SK-N-SH (cell line): ENCODE measurements at places on chromosomes 7 and 10. TPM values are rescaled to one million over a fixed set of nuclear protein-coding genes. Genes with fewer than 3 reads are reported as not detected.

The FBXL13 gene
- 1.1 and 2.0 TPM in 2 replicates for polyA plus RNA-seq

DNA sequence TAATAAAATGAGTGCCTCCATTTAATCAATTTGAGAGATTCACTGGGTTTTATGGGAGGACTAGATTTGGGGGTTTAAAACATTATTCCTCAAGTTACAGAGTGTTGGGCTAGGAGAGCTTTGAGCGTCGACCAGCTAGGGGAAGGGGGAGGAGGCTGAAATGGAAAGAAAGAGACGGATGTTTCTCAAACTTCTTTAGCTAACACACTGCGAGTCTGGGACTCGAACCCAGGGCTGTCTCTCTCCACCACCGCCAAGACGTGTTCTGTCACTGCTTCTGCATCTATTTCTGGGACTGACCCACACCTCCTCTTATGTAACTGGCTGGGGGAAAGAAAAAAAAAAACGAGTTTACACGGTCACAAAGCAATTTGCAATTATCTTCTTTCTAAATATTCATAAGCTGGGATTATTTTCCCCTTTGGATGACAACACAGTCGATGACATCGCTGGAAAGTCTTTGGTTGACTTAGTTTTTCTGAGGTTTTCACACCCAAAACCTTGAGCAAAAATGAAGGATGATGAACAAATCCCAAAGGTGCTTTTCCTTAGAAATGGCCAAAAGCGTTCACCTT, 27.2 kb downstream of the CHST15 start:
- H3K27ac ChIP-seq: no peak overlapping the region
- H3K36me3 ChIP-seq: no peaks in the 10 kb centered on the region
- peaks cover 10% of the 10 kb centered on the region; the same call in 1 of the 2 replicates for H3K4me1 ChIP-seq
- DNase-seq: no peak
- no peak overlapping the region for H3K4me3 ChIP-seq

DNA sequence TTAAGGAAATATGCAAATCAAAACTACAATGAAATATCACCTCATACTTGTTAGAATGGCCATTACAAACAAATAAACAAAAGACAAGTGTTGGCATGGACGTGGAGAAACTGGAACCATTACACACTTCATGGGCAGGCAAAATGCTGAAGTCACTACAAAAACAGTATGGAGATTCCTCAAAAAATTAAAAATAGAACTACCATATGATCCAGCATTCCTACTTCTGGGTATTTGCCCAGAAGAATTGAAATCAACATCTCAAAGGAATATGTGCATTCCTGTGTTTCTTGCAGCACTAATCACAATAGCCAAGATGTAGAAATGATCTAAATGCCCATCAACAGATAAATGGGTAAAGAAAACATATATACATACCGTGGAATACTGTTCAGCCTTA, 83.6 kb downstream of the NRCAM start:
- no peak for DNase-seq
- H3K27me3 ChIP-seq: no peaks in the 10 kb centered on the region
- peaks cover 10% of the 10 kb centered on the region for H3K4me1 ChIP-seq

DNA sequence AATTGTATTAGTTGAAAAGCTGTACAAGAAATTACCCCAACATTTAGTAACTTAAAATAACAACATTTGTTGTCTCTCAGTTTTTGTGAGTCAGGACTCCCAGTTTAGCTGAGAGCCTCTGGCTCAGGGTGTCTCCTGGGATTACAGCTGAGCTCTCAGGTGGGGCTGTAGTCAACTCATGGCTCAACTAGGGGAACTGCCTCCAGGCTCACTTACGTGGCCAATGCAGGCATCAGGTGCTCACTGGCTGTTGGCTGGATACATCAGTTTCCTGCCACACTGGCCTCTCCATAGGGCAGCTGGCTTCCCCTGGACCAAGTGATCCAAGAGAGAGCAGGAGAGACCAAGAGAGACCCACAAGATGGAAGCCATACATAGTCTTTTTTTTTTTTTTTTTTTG, 17.5 kb downstream of the CCNY start:
- DNase-seq: no peak
- no peaks in the 10 kb centered on the region for H3K27me3 ChIP-seq
- no peaks in the 10 kb centered on the region for H3K36me3 ChIP-seq
- peaks cover 12% of the 10 kb centered on the region; the same call in 1 of the 2 replicates for H3K4me1 ChIP-seq
- no peak overlapping the region for H3K4me3 ChIP-seq

DNA sequence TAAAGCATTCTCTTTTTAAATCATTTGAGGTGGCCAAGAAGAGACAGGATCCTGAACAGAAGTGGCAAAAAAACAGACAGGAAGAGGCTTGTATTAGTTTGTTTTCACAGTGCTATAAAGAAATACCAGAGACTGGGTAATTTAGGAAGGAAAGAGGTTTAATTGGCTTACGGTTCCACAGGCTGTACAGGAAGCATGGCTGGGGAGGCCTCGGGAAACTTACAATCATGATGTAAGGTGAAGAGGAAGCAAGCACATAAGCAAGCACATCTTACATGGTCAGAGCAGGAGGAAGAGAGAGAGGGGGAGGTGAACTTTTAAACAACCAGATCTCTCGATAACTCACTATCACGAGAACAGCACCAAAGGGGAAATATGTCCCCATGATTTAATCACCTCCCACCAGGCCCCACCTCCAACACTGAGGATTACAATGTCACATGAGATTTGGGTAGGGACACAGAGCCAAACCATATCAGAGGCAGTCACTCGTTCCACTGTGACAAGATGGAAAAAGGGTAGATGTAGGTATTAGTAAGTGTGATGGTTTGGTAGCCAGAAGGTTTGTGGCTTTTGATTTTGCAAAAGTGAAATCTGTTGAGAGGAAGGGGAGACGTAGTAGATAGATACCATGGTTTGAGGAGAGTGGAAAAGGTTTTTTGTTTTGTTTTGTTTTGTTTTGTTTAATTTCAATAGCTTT, 5.1 kb downstream of the MSRB2 start:
- no peak overlapping the region for H3K4me3 ChIP-seq
- peaks cover 14% of the 10 kb centered on the region; the same call in 1 of the 2 replicates for H3K36me3 ChIP-seq
- H3K4me1 ChIP-seq: peaks cover 13% of the 10 kb centered on the region
- no peaks in the 10 kb centered on the region for H3K27me3 ChIP-seq

- H3K27me3 ChIP-seq: no peaks in the 10 kb centered on the region
- peaks cover 2% of the 10 kb centered on the region; the same call in 1 of the 2 replicates for H3K4me1 ChIP-seq
- H3K36me3 ChIP-seq: peaks cover 7% of the 10 kb centered on the region; the same call in 1 of the 2 replicates
- no peak overlapping the region for H3K27ac ChIP-seq
- no peak overlapping the region for H3K4me3 ChIP-seq
- no peak for DNase-seq
These were observed 255.9 kb downstream of the KCNMA1 start for GRCh38 chr10:77381750-77382149.
